Activated CD8-positive, alpha-beta memory T cell treated with anti-CD3 and anti-CD28 coated beads for 1 hour (primary cell): ENCODE measurements at places on chromosomes 12 and 14.

DNA sequence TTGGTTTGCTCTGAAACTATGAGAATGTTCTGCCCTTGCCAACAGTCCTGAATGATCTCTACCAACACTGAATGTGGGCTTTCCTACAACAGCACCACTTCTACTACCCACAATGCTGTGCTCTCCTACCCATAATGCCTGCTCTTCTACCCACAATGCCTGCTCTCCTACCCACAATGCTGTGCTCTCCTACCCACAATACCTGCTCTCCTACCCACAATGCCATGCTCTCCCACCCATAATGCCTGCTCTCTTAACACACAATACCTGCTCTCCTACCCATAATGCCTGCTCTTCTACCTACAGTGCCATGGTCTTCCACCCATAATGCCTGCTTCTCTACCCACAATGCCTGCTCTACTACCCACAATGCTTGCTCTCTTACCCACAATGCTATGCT lies 92.3 kb downstream of the KCNK13 start:
- no peak for DNase-seq

DNA sequence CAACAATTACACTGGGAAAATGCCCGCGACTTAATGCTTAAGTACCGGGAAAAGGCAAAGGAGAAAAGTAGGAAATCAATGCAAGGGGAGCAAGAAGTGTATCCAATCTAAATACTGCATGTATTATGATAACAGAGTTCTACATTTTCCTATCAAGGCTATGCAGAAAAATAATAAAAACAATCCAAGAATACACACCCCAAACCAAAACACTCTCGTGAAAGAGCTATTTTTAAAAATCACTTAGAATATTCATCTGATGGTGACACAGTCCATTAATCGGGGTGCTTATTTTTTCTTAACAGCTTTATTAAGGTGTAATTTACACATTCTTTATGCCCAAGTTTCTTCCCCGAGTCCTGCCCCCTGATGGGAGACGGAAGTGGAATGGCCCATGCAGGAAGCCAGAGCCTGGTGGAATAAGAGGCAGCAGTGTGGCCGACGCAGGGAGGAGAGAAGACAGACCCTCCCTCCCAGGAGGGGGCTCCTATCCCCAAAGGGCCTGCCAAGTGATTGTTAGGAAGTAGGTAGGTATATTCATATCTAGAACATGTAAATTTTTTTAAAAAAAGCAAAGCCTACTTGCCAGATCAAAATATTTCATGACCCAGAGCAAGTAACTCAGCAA lies 174.3 kb downstream of the FOXN3 start:
- DNase-seq: no peak

DNA sequence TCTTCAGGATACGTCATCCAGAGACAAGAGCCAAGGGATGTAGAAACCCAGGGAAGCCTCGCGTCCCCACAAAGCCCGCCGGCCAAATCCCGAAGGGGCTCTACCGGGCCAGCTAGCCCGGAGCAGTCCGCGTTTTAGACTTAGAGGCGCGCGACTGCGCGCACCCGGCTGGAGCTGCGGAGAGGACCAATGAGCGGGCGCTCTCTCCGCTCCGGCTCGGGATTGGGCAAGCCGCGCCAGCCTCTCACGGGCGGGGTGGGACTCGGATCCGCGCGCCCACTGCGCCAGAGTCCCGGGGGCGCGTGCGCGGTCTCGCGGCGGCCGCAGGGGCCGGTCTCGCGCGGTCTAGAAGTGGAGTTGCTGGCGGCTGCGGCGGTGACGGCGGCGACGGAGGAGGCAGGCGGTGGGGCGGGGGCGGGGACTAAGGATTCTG lies 241 bp upstream of the PALS1 start:
- peak; percentile 86 for DNase-seq

GRCh38 chr12:51871918-51872688 lies 15.8 kb upstream of the ANKRD33 start:
- no peak for DNase-seq

DNA sequence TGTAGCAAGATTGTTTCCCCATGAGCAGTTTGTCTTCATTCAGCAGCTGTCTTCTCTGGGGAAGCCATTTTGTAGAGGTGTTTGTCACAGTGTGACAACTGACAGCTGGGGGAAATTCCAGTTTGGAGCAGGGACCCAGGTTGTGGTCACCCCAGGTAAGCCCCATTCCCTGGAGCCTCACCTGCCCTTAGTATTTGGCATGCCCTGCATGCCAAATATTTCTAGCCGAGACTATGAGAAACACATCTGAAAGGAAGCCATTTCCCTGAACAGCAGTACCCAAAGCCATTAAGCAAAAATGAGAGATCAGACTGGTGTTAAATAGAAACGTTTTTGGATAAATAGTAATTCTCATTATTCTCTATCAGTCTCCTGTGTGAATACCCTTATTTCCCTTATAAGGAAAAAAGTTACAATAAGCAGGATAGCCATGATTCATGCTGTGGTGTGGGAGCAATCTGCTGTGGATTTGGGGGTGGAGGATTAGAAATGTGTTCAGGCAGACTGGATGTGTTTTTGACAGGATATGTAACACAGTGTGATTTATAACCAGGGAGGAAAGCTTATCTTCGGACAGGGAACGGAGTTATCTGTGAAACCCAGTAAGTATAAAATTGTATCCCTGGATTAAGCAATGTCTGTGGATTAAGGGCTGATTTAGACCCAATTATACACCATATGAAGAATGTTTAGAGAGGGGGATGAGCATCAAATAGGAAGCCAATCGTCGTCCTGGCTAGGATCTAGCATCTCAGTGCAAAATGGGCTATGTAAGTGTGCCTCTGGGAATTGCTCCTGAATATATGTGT lies 68.9 kb downstream of the DAD1 start:
- DNase-seq: no peak

DNA sequence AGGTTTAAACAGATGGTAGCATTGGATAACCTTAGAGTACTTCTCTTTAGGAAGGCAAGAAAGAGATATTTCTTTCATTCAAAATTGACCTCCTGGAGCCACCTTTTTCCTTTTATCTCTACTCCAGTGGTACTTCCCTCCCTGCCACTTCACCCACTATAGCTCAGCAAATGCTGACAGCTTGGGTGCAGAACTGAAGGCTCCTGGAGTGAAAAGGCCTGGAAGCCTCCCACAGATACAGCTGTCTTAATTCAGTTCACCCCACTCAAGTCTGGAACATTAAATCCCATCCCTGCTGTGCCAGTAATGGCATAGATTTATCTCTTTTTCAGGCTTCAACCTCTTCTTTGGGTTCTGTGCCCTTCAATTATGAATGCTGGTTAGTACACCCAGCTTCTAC lies 140.3 kb downstream of the NEDD1 start:
- no peak for DNase-seq

DNA sequence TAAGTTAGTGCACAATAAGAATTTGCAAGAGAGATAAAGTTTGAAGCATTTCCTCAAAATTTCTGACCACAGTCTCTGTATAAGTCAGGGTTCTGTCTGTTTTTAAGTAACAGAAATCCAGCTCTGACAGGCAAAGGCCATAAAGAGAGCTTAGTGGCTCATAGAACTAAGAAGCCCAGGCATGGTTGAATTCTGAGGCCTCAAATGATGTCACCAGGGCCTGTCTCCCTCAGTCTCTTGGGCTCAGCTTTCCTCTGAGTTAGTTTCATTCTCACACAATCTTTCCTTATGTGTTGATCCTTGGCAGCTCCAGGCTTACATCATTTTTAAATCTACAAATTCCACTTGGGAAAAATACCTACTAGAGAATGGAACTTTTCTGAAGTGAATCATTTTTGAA lies 173.4 kb upstream of the ATP2B1 start:
- no peak for DNase-seq

GRCh38 chr12:228846-229200 lies 14.9 kb upstream of the SLC6A12 start:
- no peak for DNase-seq

DNA sequence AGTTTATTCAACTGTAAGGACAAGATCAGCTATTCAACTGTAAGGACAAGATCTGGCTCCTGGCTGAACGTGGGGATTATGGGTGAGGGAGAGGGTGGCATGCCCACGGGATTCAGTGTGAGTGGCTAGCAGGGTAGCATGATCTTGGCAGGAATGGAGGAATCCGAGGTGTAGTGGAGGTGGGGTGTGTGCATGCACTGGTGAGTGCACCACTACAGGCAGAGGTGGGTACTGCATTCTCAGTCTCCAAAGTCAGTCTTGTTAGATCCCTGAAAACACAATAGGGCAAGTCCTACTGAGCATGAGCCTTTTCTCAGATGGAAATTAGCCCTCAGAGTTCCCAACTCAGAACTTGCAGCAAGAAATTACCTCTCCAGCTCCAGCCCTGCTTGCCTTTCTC lies 32.2 kb upstream of the DCD start:
- no peak for DNase-seq
